Breast epithelium (tissue), 4 donors: ENCODE measurements at places on chromosomes 5 and 9. TPM values are rescaled to one million over a fixed set of nuclear protein-coding genes. Genes with fewer than 3 reads are reported as not detected.

Gene RMRP
- total RNA-seq = 2,064 TPM

- no peak for DNase-seq
Measured at GRCh38 chr5:37448941-37449340, 69.8 kb downstream of the WDR70 start.

GRCh38 chr9:35295369-35296036, 133.7 kb downstream of the UNC13B start:
- no peak for DNase-seq

- no peak for DNase-seq
Measured at GRCh38 chr5:167453246-167454030, 838.0 kb upstream of the WWC1 start.

DNA sequence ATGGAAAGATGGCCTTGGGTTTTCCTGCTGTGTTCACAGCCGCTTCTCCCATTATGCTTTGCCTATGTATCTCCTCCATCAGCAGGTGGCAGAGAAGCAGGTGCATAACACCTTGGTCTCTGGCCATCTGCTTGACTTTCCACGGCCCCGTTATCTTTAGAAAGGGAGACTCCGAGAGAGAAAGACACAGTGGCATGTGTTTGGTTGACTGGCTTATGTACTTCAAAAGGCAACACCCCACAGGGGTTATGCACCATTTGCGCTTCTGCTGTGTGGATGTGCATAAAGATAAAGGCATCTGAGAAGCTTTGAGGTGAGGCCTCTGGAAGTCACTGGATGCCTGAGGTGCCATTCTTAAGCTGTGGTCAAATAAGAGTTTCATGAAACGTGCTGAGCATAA, 138.4 kb downstream of the EGFLAM start:
- no peak for DNase-seq

Gene PCDHGA11
- 9.7 TPM for total RNA-seq

Gene GRAMD2B
- 103 TPM for total RNA-seq

DNA sequence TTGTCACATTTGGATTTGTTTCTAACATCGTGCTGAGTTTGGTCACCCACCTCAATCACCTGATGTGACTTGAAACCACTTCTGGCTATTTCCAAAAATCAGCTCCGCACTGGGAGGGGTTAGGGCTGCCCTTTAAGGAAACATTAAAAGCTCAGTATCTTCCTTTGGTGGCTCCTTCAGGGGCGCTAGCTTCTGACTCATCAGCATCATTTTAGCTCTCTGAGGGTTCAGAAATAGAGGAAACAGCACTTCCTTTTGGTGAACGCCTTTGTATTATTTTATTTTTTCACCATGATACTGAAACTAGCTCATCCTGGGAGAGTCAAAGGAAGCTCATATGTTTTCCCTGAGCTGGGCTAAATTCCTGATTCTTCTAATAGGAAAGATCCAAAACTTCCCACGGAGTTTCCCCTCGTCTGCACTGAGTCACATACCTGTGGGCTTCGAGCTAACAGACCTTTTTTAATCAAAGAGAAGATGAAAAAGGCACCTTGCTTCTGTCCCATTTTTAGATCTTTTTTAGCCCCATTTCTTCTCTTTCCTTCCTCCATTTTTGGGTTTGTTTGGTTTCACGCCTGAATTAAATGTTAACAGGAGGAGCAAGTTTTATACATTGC, 48.2 kb downstream of the ROPN1L start:
- DNase-seq = no peak

Gene DNLZ
- 35.4 TPM for total RNA-seq

DNA sequence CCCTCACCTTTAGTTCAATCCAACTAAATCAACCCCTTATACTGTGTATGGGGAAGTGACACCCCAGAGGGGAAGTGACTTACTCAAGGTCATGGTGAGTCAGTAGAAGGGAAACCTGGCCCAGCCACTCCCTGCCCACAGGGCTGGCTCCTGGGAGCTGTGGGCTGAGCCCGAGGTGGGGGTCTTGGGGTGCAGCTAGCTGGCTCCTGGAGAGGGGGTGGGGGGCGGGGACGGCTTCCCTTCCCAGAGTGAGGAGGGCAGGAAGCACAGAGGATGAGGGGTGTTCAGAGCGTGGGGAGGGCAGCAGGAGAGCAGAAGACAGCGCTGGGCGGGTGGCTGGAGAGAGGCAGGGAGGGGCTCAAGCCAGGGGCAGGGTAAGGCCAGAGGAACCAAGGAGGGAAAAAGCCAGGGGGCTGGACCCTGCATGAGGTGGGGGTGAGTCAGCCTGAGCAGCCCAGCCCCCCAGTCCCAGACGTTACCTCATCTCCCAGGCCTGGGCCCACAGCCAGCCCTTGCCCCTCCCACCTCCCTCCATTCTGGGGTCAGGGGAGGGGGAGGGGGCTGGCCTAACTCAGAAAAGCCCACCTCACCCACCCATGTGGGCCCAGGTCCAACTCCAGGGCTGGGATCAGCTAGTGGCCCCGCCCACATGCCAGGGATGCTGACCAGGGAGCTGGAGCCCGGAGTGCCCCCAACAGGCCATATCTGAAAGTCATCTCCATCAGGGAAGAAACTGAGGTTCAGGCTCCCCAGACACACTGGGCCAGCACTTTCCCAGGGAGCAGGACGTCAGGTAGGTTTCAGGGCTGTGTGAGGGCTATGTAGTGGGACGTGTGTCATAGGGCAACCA, 2.8 kb downstream of the PDLIM7 start:
- DNase-seq = no peak

DNA sequence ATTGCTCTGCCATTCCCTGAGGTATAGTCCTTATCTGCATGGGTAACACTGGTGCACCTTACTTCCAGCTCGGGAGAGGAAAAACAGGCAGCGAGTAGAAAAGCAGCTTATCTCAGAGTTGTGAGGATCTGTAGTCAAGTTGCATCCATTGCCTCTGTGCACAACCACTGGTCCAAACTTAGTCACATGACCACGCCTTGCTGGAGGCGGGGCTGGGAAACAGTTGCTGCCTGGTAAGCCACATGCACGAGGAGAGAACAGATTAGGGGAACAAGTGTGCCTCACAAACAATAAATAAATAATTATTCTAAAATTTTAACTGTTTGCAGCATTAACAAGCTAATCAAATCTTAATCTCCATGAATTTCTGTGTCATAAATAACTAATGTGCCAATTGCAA, 18.6 kb downstream of the ZNF622 start:
- DNase-seq = no peak

GRCh38 chr9:20343325-20343724, 279.0 kb downstream of the MLLT3 start:
- no peak for DNase-seq

- no peak for DNase-seq
Measured at GRCh38 chr5:71767661-71768060, 48.6 kb downstream of the CARTPT start.

DNA sequence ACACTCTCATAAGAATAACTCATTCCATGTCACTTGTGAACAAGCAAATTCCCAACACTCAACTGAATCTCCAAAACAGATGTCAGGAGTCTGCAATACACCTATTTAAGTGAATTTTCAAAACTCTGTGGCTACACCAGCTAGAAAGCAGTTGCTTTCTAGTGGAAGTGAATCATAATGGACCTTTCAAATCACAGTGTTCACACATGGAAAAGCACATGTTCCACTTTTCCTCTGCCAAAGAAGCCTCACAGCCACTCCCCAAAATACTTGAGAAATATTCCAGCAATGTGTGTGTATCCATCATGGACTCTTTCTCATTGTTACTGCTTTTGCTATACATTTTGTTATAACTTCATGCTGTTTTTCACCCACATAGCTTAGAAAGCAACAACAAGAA, 17.4 kb downstream of the MARCHF3 start:
- no peak for DNase-seq

- DNase-seq = no peak
Measured at GRCh38 chr9:110257097-110257841, 962 bp upstream of the TXN start.

GRCh38 chr9:34197756-34198711, 19.2 kb downstream of the UBAP1 start:
- no peak for DNase-seq
